ENCODE measurements at places on chromosomes 6 and 20.

GRCh38 chr6:14353281-14353680, 235.7 kb downstream of the CD83 start:
- no peak for DNase-seq

DNA sequence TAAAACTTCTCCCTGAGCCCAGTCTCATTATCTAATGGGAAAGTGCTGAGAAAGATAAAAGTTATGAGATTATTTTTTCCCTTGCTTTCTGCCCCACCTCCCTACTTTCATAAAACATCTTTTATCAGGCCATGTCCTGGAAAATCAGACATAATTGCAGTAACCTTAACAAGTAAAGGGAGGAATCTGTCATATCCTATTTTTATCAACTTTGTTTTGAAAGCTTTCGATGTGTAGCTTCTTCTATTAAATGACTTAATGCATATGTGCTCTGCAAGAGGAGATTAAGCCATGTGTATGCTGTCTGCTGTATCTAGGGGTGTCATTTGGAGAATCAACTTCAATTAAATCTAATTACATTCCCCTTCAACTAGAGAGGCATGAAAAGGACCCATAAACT, 408.9 kb downstream of the CBLN4 start:
- no peak for DNase-seq

- DNase-seq: no peak
Observed at GRCh38 chr20:60648556-60648955, 603.5 kb upstream of the CDH4 start.

DNA sequence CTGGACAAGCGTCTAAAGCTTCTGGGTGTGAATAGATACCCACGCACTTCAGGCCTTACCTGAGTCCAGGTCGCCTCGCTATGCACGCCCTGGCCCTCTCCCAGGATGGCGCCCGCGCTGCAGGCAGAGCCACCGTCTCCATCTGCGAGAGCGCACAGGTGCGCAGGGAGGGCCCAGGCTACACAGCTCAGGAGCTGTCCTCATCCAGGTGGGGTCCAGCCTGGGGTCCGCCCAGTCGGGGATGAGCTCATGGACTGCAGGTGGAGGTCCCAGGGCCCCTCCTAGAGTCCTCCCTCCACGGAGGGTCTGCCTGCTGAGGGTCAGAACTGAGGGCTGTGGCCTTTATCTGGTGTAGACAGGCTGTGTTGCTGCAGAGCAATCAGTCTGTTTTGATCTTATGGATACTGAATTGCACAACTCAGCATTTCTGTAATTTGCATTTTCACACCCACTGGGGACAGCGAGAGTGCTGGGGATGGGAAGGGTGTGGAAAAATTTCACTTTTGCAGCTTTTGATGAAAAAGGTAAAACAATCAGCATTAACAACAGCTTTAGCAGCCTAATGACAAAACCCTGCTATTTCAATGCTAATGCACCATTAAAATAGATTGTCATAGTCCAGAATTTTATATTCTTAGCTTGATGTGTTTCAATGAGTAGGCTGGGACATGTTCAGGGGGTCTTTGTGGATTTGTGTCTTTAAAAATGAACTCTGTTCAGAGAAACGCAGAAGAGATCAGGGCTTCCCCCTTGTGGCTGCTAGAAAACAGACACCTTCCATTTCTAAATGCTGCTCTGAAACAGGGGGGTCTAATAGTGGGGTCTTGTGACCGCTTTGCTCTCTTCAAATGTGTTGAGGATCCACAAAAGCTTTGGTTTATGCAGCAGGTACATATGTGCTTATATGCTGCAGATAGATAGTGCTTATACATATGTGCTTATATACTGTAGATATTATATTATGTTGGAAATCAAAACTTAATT, 77.8 kb upstream of the PHACTR3 start:
- no peak for DNase-seq

- DNase-seq: no peak
Observed at GRCh38 chr6:195861-196360, 96.4 kb upstream of the DUSP22 start.

Data from neuronal stem cell (in vitro differentiated cells).